CD4-positive, alpha-beta T cell treated with Interleukin-2 at 100 ng/mL for 4 hours (primary cell): ENCODE measurements at places on chromosomes 2 and 18.

DNA sequence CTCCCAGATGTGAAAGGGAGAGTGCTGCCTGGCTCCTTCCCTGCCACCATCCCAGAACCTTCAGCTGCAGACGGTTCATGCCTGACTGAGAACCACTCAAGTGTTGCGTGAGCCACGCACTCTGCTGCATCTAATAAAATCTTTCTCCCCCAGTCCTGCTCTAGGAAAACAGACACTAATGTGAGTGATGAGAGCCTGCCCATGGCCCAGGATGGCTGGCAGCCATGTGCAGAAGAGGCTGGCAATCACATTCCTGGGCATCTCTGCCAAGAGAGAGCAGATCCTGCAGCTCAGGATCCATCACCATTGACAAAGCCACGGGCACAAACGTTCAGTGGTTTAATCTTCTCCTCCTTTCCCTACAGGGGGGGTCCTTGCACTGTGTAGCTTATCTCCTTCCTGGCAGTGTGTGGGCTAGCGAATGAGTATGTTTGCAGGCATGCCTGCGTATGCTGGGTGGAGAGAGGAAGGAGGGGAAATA lies 477.5 kb downstream of the SLC4A3 start:
- DNase-seq: no peak

DNA sequence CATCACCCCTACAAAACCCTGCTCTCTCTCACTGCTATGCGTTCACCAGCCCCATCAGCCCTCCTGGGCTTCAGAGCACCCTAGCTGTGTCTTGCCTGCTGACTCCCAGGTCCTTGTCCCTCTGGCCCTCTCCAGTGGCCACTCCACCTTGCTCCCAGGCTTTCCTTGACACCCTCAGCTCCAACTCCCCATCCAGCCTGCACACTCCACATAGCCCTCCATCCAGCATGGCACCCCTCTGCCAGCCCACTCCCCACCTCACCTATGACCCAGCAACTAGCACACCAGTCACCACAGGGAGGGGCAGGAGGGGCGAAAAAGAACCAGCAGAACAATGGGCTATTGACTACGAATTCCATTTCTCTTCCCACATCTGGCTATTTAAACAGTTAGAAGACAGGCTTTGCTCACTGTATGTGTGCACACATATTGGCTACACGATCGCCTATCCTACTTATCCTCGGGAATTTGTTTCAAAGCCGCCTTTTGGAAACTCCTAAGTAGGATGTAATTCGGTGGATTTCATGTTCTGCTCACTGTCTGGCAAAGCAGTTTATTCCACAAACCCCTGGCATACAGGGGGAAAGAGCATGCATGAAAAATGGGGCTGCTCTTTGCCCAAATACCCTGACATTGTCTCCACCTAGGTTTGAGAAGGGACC lies 195.3 kb downstream of the SMAD2 start:
- DNase-seq: no peak

- DNase-seq: no peak
Observed at GRCh38 chr18:79372461-79372860, 23.3 kb upstream of the NFATC1 start.

- no peak for DNase-seq
Observed at GRCh38 chr2:188598551-188598950, 306.9 kb downstream of the GULP1 start.

DNA sequence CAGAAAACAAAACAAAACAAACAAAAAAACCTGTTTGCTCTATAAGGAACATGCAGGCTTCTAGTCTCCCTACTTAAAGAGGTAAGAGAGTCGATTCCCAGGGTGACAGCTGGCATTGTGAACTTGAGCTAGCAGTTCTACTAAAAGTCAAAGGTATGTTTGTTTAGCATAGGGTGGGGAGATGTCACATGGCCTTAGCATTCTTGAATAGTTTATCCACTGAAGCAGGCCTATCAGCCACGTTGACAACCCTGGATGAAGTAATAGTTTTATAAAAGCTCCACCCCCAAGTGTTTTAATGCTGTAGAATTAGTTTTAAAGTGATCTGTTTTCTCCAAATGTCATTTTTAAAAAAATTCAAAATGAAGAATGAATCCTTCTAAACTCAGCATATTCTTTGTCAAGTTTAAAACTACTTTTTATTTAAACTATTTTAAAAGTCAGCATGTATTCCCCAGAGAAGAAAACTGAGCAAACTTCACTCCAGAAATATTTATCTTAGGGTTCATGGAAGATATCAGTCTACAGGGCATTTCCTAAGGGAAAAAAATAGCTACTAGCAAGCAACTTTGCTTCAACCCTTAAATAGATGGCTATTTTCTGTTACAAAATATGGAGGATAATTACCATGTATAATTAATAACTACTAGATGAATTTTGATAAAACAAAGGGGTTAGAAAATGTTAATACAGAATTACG lies 1.7 kb downstream of the MYOM1 start:
- DNase-seq: no peak

GRCh38 chr2:128372621-128373341 lies 54.1 kb upstream of the HS6ST1 start:
- DNase-seq: peak; percentile 5

DNA sequence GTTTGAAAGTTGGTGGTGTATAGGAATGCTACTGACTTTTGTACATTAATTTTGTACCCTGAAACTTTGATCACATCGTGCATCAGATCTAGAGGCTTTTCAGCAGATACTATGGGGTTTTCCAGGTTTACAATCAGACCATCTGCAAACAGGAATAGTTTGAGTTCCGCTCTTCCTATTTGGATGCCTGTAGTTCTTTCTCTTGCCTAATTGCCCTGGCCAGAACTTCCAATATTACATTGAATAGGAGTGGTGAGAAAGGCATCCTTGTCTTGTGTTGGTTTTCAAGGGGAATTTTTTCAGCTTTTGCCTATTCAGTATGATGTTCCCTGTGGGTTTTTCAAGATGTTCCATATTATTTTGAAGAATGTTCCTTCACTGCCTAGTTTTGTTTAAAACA lies 633.5 kb downstream of the KCNJ3 start:
- DNase-seq: no peak

- DNase-seq: no peak
Observed at GRCh38 chr2:60875520-60875919, 5.9 kb upstream of the REL start.

DNA sequence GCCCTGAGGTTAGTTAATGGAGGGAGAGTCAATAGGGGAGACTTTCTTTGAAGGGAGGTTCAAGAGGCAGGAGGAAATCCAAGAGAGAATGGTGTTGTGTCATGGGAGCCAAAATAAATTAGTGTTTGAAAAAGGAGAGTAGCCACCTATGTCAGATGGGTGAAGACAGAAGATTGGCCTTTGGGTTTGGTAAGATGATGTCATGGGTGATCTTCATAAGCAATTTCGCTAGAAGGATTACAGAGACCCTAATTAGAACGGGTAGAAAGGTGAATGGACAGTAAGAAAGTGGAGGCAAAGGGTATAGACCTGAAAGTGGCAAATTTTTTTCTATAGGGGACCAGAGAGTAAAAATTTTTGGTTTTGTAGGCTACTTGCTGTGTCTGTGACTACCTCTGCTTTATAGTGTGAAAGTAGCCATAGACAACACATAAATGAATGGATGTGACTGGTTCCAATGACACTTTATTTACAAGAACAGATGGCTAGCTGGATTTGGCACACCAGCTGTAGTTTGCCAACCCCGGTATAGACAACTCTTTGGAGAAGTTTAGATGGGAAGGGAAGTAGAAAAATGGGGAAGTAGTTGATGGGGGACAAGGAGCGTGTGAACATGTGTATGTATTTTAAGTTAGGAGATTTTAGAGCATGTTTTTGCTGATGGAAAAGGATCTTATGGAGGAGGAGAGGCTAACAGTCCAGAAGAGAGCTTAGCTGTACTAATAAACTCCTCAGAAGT lies 9.3 kb downstream of the STAMBP start:
- no peak for DNase-seq
